IPS DF 19.7 (cell line): ENCODE measurements at places on chromosomes 1 and 21.

DNA sequence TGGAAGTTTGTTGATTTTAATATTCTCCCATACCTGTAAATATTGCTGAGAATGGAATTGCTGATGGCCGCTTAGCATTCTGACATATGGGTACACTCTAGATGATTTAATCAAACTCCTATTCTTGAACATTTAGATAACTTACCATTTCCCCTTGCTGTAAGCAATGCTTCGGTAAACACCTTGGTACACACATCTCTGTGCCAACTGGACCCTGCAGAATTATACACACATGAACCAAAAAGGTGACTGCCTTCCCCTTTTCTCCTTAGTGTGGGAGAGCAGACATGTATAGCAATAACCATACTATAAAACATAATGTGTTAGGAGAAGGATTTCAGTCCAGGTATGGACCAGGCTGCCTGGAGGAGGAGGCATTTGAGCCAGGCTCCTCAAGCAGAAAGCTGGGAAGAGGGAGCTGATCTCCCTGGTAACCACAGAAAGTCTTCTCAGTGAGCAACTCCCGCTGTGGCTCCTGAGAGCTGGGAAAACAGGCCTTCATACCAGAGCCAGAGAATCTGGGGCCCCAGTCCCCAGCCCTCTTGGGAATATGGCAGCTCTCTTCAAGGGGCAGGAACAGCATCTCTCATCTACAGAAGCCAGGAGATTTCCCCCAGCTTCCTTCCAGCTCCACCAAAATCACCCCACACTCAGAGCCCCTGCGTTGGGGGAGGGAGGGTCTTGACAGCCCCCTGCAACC lies 33.9 kb upstream of the CSF1 start:
- no peak for DNase-seq

DNA sequence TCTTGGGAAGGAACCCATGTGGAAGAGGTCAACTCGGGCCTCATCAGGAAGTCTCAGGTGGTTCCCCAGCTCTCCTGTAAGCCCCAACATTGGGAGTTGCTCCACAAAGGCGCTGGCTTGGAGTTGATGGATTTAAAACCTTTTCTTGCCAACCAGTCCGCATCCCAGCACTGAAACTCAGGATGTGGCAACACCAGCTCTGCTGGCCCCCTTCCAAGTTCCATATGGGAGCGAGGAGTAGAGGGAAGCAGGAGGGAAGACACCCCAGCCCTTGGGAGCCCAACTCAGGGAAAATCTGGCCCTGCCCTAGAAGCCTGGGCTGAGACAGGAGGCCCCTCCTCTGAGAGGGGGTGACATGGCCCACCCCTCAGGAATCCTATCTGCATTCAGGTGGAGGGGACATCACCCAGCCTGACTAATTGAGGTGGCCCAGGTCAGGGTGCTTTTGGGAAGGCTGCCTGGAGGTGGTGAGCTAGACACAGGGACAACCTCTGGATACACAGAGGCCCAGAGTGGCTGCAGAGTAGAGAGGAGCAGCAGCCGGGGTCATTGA lies 33.1 kb upstream of the DMBX1 start:
- no peak for DNase-seq

- no peak for DNase-seq
Measured at GRCh38 chr1:245686006-245686405, 531.2 kb downstream of the KIF26B start.

DNA sequence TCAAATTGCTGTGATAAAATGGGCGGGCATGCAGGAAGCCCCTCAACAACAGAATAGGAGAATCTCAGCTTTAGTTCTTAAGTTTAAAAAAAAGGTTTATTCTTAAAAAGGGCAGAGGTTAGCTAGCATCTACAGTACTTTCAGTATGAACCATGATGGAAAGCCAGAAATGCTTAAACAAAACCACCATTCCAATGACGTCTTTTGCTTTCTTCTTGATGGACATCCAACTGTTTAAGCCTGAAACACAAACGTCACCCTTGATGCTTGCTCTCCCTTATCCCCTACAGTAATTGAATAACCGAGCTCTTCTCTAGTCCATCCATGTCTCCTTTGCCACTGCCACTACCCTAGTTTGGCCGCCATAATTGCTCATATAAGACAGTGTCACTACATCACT lies 25.7 kb downstream of the TAF5L start:
- no peak for DNase-seq

DNA sequence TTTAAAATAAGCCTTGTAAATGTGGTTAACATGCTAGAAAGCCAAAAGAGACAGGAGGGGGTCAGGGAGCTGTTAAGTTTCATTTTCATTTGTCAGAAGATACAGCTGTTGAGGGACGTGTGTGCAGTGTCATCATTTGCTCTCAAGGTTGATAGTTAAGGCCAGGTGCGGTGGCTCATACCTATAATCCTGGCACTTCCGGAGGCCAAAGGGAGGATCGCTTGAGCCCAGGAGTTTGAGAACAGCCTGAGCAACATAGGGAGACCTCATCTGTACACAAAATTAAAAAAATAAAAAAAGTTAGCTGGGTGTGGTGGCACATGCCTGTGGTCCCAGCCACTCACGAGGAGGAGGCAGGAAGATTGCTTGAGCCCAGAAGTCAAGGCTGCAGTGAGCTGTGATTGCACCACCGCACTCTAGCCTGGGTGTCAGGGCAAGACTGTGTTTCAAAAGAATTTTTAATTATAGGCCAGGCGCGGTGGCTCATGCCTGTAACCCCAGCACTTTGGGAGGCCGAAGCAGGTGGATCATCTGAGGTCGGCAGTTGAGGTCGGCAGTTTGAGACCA lies 22.7 kb downstream of the ZBTB8OS start:
- DNase-seq, result no peak

DNA sequence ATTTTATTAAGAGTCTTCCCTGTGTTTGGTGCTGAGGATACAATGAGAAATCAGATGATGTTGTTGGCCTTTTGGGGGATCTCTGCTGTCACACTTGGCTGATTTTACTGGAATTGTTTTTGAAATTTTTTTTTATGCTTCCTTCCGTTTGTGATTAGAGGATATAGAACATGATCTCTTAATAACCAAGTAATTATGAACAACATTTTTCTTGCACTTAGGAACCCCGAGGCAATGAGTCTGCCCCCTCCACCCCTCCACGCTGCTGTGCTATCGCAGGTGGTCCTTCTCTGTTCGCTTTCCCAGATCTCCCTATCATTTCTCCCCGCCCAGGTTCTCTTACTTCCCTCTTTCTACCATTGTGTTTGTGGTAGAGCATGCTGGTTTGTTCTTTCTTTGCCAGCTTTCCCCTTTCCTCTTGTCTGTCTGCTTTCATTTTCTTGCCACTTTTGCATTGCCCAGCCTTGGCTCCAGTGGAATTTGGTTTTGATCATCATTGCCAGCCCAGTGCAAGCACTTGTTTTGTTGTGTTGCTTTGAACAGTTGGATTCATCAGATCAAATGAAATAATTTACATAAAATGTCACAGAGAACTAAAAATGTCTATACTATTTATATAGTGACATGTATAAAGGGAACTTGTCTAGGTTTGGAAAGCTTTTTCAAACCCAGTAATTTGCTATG lies 73.1 kb upstream of the SCCPDH start:
- DNase-seq, result no peak
